Lower lobe of right lung (tissue), 2 donors: ENCODE measurements at places on chromosomes 2 and 18. TPM values are rescaled to one million over a fixed set of nuclear protein-coding genes. Genes with fewer than 3 reads are reported as not detected.
A peak's percentile ranks its signal among the peaks of the same experiment; 100 is the strongest.

Gene SLC25A52
- not detected for total RNA-seq

Gene FAHD2A
- total RNA-seq: 19.4 TPM

Gene RUFY4
- total RNA-seq: not detected

Gene VWC2L
- total RNA-seq: not detected

Gene RBM44
- 0.59 TPM for total RNA-seq

Gene ANAPC1
- total RNA-seq: 32.2 TPM

Gene RNPEPL1
- total RNA-seq: 102 TPM

Gene CDK5R2
- not detected for total RNA-seq

Gene MIB1
- total RNA-seq: 29.3 TPM

Gene ATP6V1B1
- 2.2 TPM for total RNA-seq

DNA sequence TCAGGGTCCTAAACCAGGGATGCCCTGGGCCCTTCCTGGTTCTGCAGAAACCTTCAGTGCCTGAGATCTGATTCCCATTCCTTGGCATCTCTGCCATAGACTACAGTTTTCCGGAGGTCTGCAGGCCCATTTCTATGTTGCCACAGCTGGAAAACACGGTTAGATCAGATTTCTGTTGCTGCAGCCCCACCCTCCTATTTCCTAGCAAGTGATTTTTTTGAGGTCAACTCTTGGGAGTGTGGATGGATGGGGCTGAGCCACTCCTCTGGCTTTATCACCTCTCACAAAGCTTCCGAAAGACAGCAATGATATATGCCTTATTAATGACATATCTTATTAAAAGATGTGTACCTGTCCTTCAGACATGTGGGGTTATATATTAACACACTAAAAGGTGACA lies 56.3 kb downstream of the ZAP70 start:
- DNase-seq: no peak

DNA sequence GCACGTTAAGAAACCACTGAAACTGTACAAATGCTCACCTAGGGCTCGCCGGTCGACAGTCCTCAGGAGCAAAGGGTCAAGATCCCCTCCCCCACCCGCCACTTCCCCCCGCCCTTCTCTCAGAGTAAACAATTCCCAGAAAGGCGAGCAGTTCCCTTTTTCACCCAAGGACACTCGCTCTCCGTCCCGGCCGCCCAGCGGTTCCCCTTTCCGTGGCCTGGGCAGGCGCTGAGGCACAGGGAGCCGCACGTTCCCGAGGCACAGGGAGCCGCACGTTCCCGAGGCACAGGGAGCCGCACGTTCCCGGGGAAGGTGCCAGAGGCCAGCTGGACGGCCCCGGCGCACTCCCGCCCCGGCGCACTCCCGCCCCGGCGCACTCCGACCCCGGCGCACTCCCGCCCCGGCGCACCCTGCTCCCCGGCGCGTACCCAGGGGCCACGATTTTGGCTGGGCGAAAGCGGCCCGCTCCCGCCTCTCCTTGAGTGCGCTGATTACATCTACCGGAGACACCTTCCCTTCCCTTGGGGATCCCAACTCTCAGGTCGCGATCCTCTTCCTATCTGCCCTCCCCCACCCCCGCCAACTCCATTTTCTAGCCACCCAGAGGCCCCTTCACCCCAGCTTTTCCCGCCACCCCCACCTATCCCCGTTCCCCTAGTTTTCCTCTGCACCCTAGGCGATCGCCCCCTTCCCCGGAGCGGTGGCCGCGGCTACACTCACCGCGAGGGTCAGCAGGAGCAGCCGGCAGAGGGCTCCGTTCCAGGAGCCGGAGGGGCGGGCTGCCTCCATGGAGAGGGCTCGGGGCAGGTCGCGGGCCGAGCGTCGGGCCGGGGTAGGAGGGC lies 817 bp downstream of the DSC2 start:
- peak; percentile 89 for DNase-seq

DNA sequence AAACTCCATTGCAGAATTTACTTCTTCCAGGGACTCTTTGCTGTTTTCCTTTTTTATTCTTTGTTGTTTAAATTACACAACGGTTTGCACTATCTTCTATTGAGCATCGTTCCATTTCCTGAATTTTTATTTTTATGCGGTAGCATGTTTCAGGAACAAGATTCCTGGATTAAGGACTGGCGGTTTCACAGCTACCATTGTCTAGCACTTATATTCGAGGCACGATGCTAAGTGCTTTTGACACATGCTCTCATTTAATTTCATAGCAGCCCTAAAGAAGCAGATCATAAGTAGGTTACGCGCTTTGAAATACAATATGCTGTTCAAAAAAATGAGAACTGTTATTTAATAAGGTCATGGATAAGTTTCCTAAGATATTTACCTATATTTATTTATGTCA lies 354.4 kb downstream of the ARL6IP6 start:
- DNase-seq: no peak

- DNase-seq: peak; percentile 61
Observed at GRCh38 chr2:27320958-27321543, 1.8 kb downstream of the MPV17 start.

DNA sequence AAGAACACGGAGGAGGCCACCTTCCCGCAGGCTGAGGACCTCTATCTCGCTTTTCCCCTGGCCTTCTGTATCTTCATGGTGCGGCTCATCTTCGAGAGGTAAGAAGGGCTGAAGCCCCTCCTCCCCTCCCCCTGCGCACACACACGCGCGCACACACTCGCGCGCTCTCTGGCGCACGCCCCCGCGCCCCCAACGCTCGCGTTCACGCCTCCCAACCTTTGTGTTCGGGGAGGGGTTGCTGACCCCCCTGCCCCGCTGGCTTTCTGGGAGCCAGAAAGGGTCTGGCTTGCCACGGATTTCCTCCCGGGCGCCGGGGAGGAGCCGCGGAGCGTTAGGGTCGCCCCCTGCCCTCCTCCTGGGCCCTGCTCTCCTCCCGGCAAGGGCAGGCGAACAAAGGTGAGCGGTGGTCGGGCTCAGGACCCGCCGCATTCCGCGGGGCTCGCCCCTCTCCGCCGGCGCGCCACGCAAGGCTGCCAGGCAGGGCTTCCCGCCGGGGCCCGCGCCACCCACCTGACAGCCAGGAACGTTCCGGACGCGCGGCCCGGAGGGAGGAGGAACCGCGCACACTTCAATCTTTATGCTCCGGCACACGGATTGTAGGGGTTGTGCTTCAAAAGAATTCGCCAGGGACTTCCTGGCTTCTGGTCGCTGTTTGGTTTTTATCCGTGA lies 583 bp downstream of the CERS6 start:
- DNase-seq: peak; percentile 60

DNA sequence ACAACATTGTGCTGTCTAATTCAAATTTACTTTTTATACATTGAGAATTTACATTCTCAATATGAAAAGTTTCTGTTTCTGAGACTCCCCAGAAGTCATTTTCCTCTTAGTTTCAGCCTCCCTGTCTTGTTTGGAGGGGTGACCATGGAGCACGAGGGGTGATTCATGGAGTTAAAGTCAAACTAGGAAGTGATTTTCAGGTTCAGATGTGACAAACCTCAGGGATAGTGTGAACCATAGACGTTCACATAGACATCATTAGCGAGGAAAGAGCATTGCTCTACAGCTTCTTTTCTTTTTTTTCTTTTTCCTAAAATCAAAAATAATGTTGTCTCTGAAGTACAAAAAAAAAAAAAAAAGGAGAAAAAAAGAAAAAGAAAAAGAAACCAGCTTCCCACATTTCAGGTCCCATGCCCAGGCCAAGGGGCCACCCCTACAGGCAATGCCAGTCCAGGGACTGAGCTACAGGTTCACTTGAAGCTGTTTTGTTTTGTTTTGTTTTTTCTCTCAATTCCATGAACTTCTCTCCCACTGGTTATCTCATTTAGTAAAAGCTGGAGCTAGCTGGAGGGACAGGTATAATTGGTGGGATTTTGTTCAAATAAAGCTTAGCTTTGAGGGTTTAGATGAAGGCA lies 18.1 kb upstream of the LCLAT1 start:
- DNase-seq: no peak

DNA sequence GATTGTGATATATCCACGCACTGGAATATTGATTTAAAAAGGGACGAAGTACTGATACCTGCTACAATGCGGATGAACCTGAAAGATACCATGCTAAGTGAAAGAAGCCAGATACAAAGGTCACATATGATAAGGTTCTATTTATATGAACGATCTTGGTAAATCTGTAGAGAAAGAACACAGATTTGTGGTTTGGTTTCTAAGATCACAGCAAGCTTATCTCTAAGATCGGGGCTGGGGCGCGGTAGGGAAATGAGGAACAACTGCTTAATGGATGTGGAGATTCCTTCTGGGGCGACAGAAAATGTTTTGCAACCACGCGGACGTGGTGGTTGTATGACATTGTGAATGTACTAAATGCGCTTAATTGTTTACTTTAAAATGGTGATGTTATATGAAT lies 60.1 kb downstream of the NEDD4L start:
- DNase-seq: no peak

GRCh38 chr2:149872041-149872440 lies 284.5 kb upstream of the MMADHC start:
- no peak for DNase-seq

DNA sequence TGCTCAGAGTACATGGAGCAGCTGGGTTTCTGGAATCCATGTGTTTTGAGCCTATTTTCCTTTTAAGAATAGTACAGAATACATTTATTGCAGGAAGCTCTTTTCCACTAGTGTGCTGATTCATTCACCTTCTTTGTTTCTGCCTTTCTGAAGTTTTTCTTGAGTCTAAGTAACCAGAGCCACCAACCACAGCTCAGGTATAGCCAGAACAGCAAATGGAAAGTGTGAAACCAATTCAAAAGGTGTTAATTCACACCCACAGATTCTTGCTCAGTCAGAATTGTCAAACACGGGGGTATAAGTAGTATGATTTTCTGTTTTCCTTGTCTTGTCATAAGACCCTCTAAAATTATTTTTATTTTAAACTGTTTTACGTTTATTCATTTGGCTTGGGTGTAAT lies 75.9 kb upstream of the DYNAP start:
- no peak for DNase-seq

DNA sequence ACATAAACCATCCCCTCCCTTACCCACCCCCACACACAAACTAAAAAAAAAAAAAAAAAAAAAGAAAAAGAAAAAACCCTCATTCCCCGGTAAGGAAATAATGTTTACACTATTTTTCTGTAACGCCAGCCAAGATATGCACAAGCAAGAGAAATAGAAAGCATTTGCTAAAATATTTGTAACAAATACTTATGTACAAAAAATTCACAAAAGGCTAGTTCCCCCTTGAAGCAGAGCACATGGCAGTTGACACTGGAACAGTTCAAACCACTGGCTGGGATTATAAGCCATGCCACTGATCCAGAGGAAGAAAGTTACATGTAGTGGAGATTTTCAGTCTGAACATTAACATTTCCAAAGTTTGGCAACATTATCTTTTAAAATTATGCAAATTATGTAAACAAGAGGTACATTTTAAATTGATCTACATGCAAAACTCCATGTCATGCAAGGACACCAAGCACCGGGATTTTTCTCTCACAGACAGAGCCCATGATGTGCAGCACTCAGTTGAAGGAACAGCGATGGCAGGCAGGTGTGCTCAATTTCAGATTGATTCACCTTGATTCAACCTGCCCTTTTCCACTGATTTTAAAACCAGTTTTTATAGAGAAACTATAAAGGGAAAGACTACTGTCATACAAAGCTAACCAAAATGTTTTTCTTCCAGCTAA lies 21.4 kb downstream of the PNO1 start:
- DNase-seq: no peak

DNA sequence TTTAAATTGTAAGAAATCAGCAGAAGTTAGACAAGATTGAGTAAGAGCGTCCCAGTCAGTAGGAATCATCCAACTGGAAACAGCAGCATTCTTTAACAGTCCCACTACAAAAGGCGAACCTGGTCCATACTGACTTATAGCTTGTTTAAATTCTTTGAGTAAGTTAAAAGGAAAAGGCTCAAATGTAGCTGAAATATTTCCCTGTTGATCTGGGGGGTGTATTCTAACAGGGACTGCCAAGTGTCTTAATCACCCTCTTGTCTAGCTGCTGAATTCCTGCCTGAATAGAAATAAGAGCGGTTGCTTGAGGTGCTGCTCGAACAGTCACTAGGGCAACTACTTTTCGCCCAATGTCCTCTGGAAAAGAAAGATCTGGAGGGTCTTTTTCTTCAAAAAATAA lies 56.4 kb upstream of the FMNL2 start:
- DNase-seq: no peak

DNA sequence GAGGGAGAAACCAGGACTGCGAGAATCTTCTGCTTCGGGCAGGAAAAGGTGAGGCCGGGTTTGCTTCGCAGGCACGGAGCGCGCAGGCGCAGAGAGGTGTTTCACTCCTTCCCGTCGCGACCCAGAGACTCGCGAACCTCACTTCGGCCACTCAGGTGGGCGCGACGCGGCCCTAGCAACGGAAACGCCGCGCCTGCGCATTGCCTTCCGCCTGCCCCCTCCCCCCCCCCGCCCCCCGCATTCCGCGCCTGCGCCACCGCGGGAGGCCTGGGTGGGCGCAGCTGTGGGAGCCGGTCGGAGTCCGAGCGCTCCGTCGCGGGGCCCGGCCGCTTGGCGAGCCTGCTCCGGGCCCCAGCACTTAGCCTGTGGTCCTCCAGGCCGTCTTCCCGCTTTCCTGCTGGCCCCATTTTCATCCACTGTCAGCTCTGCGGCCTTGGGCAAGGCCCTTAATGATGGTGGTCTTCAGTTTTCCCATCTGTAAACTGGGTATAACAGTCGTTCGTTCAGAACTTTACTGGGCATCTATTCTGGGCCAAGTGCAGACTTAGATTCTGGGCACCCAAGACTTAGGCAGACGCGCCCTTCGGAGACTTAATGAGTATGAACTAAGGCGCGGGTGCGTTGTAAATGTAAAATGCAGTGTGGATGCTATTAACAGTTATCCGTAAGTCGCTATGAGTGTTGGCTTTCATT lies 62.1 kb upstream of the ACKR3 start:
- peak; percentile 79 for DNase-seq

- DNase-seq: no peak
Observed at GRCh38 chr2:190344276-190344827, 963 bp downstream of the INPP1 start.

- DNase-seq: no peak
Observed at GRCh38 chr2:67656875-67657274, 259.7 kb downstream of the ETAA1 start.

DNA sequence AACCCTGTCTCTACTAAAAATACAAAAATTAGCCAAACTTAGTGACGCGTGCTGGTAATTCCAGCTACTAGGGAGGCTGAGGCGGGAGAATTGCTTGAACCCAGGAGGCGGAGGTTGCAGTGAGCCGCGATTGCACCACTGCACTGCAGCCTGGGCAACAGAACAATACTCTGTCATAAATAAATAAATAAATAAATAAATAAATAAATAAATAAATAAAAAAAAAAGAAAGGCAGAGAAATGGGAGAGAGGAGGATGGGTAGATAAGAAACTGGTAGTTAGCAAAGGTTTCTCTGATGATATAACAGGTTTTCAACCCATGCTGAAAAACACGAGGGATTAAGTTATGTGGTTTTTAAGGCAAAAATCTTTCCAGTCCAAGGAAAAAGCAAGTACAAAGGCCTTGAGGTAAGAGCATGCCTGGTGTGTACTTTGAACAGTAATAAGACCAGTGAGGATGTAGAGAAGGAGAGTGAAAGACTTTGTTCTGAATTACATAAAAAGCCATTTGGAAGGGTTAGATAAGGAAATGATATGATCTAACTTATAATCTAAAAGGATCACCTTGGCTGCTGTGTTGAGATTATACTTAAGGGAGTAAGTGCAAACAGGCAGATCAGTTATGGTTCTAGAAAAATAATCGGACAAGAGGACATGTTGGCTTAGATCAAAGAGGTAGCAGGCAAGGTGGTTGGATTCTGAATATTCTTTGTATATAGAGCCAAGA lies 159.3 kb downstream of the PTH2R start:
- no peak for DNase-seq
